ENCODE measurements at places on chromosomes 6 and 20. TPM values are rescaled to one million over a fixed set of nuclear protein-coding genes. Genes with fewer than 3 reads are reported as not detected.

The DEFB115 gene
- total RNA-seq, result not detected

DNA sequence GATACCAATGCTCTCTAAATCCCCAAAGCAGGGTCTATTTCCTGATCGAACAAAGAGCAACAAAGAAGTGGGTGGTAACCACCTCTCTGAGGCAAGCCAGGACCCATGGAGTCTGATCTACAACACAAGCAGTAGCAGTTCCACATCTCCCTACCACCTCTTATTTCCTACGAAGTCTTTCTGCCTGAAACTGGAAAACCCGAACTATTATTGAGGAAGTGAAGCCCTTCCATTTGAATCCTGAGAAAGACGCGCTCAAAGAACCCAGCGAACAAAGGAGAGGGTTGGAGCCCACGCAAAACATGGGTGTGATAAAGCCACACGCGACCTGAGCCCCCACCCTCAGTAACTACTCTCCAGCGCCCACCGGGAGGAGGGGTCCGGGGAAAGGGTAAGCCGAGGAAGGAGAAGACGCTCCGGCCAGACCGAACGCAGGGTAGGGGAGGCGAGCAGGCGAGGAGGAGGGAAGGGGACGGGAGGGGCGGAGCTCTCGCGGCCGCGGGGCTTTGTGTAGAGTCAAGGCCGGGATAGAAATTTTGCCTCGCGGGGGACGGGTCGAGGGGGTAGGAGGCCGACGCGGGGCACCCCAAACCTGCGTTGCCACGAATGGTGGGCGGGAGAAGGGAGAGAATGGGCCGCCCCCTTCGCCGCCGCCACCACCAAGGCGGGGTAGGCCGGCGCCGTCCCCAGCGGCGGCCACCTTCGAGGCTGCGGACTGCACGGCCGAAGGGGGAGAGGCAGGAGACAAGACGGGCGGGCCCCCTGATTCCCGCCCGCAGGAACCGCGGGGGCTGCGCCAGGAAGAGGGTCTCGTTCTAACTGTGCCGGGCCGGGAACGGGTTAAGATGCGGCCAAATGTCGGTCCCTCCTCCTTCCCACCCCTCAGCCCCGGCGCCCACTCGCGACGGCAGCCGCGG, 802 bp downstream of the HDAC2 start:
- H3K36me3 ChIP-seq, result no peaks in the 10 kb centered on the region
- H3K4me3 ChIP-seq, result peak overlapping the region; percentile 89
- peaks cover 22% of the 10 kb centered on the region for H3K4me1 ChIP-seq
- peak overlapping the region; percentile 91 for H3K27ac ChIP-seq

- no peaks in the 10 kb centered on the region for H3K27me3 ChIP-seq
- H3K36me3 ChIP-seq, result no peaks in the 10 kb centered on the region
- H3K4me3 ChIP-seq, result peak overlapping the region; percentile 3
- peaks cover 60% of the 10 kb centered on the region for H3K4me1 ChIP-seq
- DNase-seq, result no peak
Observed at GRCh38 chr6:37137201-37138090, 32.5 kb upstream of the PIM1 start.

DNA sequence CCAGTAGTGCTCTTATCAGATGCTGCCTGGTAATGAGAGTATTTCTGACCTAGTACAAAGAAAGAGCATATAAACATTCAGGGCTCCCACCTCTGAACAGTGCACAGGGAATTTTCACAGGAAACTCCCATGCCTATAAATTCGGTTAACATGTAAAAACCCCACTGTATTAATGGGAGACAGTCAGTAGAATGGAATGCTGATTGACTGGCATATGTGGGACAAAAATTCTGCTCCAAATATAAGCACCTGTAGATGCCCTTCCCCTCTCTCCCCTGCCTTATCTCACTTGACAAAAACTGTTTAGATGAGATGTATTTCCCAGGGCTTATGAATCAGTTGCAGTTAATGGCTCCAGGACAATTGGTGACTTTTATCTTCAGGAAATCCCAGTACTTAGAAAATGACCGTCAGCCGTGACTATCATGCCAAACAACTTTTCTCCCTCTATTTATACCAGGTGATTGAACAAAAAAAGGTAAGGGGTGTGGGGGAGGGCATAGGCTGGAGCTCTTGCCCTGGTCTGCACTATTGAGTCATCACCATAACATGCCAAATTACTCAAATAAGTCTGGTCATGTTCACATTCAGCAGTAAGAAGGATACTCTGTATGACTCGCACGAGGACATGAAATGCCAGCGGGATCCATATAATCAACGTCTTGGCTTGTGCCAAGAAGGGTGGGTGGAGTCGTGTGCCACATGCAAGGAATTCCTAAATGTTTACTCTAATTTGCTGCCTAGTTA, 176.4 kb upstream of the BMP2 start:
- no peak overlapping the region for H3K4me3 ChIP-seq
- H3K27ac ChIP-seq, result no peak overlapping the region
- H3K36me3 ChIP-seq, result no peaks in the 10 kb centered on the region
- no peaks in the 10 kb centered on the region for H3K4me1 ChIP-seq
- H3K27me3 ChIP-seq, result no peaks in the 10 kb centered on the region

DNA sequence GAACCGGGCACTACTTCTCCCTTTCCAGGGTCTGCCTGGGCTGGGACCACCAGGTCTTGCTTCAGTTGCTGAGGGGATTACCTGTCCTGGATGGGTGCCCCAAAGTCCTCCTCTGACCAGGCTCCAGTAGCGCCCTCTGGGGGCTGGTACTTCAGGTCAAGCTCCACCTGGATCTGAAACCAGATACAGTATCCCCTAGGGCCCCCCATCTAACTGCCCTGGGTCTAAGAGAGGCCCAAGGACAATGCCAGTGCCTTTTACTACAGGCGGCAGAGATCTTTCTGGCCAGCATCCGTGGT, 11.2 kb upstream of the SPAG4 start:
- H3K27me3 ChIP-seq, result no peaks in the 10 kb centered on the region
- no peaks in the 10 kb centered on the region for H3K36me3 ChIP-seq
- no peaks in the 10 kb centered on the region for H3K4me1 ChIP-seq
- DNase-seq, result no peak
- no peak overlapping the region for H3K4me3 ChIP-seq

GRCh38 chr20:41232973-41233926, 84.3 kb downstream of the ZHX3 start:
- H3K27ac ChIP-seq, result no peak overlapping the region
- no peaks in the 10 kb centered on the region for H3K27me3 ChIP-seq
- H3K4me3 ChIP-seq, result peak overlapping the region; percentile 21
- H3K36me3 ChIP-seq, result no peaks in the 10 kb centered on the region
- DNase-seq, result no peak
